Right renal cortex interstitium (tissue), 3 donors: ENCODE measurements at places on chromosomes 11 and 22.

DNA sequence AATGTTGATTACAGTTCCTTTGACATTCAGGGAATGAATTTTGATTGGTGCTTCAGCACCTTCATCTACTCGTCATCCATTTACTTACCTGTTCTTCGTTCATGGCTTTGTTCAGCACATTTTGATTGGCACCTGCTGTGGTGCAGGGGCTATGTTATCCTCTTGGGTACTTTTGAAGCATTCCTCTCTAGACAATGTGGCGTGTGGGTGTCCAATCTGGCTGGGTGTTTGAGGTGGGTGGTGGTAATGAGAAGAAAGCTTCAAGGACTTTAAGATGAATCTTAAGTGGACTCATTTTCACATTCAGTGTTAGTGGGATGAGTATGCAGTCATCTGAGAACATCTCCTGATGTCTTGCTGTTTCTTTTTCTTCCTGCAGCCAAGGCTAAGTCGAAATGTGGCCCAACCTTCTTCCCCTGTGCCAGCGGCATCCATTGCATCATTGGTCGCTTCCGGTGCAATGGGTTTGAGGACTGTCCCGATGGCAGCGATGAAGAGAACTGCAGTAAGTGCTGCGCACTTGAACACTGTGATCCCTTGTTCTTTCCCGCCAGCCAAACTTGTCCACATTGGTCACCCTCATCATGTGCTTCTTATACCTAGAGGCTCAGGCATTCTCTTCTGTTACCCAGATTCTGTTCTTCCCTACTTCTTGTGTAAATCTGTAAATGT, 137.5 kb downstream of the LDLRAD3 start:
- no peak for DNase-seq

DNA sequence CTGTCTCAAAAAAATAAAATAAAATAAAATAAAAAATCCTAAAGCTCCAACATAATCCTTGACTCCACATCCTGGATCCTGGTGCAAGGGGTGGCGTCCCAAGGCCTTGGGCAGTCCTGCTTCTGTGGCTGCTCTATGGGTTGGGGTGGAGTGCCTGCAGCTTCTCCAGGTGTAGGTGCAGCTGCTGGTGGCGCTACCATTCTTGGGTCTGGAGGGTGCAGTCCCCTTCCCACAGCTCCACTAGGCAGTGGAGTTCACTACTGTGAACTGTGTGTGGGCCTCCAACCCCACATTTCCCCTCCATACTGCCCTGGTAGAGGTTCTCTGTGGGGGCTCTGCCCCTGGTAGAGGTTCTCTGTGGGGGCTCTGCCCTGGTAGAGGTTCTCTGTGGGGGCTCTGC, 6.9 kb upstream of the TBC1D22A start:
- DNase-seq, result no peak

GRCh38 chr11:128963744-128964325, 21.2 kb upstream of the TP53AIP1 start:
- DNase-seq, result no peak

GRCh38 chr11:90468923-90469322, 246.1 kb upstream of the CHORDC1 start:
- no peak for DNase-seq

- DNase-seq, result no peak
Observed at GRCh38 chr11:71435278-71435951, 12.8 kb downstream of the DHCR7 start.

DNA sequence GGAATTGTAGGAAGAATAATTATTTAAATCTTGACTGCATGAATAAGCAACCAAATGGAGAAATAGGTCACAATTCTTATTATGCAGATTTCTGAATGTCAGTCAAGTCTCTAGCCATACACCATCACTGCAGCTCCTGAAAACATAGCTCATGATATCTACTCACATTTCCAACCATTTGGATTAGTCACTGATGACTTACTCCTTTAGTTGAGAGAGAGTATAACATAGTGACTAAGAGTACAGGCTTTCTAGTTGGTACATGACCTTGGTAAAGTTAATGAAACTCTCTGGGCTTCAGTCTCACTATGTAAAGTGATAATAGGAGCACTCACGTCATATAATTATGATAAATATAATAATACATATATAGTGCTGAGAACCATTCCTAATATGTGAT, 265.2 kb downstream of the KCNA4 start:
- no peak for DNase-seq

- no peak for DNase-seq
Observed at GRCh38 chr22:23063539-23064380, 6.6 kb upstream of the GNAZ start.

DNA sequence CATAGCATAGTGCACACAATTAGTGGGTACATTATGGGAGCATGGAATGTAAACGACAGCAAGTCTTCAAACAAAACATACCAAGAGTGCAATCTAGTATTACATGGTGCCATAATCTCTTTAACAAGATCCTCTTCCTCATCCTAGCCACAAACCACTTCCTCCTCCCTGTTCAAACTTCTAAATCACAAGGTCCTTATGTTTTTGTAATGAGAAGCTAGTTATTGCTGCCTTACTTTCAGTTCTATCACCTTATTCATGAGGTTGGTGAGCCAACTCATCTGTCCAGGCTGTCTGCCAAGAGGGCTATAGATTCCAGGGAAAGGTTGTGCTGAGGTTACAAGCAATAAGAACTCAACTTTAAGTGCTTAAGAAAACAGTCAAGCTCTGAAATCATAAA, 195.4 kb upstream of the ARHGAP20 start:
- no peak for DNase-seq

GRCh38 chr11:130915603-130916237, 559 bp downstream of the SNX19 start:
- DNase-seq, result no peak

DNA sequence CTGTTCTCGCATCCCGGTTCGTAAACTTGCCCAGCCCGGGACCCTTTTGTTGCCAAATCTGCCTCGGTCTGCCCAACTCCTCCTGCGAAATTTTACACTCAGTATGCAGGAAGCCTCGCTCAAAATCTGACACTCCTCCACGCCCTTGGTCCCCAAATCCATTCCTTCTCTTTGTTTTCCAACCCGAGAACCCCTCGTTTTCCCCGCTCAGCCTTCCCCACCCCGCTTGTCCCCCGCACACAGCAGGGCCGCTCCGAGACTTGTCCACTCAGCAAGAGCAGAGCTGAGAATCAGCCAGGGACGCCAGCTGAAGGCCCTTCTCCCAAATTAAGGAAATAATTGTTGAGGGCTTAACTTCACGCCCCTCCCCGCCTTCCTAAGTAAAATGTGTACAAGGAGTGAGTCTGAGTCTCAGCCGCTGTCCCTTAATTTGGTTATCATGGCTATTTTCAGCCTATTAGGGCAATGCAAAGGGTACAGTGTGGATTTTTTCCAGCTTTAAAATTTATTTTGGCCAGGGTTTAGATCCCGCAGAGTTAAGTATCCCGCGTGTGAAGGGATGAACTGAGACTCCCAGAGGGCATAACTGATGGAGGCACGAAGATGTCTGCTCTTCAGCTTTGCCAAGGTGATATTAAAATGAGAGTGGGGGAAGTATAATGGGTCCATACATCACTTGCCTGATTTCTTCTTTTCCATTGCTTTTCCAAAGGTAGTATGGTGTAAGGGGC, 581 bp upstream of the FBXO3 start:
- DNase-seq, result no peak

DNA sequence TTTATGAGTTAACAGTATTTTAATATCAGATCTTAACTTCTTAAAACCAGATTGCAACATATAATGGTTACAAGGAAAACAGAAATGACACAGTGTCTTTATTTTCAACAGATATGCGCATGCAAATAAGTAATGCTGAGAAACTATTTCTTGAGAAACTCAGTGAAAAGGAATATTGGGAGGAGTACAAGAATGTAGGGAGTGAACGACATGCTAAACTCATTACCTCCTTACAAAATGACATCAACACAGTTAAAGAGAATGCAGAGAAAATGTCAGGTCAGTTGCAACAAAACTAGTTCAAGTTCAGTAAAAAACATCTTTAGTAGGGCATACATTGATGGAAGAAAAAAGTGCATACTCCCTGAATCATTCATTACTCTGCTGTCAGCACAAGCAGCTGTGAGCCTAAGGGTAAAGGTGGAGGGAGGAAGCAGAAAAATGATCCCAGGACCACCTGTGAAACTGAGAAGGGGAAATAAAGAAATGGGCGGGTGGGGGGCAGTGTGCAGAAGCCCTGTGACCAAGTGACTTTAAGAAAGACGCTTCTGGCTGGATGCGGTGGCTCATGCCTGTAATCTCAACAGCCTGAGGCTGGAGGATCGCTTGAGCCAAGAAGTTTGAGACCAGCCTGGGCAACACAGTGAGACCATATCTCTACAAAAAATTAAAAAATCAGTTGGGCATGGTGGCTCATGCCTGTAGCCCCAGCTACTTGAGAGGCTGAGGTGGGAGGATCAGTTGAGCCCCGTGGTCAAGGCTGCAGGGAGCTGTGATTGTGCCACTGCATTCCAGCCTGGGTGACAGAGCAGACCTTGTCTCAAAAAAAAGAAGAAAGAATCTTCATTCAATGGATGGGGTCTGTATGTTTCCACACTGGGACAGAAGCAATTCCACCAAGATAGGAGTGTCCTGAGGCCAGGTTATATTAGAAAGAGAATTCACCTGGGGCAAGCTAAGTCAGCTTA, 31.2 kb downstream of the CCDC83 start:
- DNase-seq, result no peak

GRCh38 chr11:15716550-15716949, 601.8 kb downstream of the INSC start:
- no peak for DNase-seq

DNA sequence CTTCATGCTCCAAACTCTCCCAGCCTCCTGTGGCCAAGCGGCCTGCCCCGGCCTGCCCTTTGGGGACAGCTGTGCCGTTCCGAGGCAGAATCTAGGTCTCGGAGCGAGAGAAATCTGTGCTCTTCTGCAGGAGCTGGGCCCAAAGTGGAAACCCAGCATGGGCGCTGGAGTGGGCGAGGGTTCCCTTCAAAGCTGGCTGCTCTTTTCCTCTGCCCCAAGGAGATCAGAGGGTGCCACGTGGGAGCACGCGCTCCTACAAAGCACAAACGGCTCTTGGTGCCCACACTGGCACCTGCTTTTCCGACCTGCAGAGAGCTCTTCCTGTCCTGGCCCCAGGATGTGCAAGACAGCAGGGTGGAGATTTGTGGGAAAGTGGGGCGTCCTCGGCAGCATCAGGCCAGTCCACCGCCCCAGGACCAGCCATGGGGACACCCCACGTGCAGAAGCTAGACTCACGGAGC, 6.9 kb downstream of the OSBPL5 start:
- DNase-seq, result no peak

DNA sequence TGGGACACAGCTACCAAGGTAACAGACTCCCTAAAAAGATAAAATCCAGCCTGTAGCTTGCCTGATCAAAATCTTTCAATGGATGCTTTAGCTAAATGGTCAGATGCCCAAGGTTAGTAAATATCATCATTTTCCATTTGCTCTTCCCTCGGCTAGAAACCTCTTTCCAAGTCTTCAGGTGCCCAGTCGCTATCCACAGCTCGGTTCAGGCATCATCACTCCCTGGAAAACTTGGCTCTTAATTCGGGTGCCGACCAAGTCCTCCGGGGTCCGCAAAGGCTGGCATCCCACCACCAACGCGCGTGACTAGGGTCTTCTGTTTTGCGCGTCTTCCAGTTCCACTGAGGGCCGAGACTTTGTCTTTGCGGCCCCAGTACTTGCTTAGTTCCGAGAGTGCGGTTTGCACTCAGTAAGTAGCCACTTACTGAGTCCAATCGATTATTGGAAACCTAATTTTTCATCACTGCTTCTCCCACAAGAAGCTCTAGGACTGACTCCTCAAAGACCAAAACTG, 44.3 kb downstream of the OR4D9 start:
- DNase-seq, result no peak

DNA sequence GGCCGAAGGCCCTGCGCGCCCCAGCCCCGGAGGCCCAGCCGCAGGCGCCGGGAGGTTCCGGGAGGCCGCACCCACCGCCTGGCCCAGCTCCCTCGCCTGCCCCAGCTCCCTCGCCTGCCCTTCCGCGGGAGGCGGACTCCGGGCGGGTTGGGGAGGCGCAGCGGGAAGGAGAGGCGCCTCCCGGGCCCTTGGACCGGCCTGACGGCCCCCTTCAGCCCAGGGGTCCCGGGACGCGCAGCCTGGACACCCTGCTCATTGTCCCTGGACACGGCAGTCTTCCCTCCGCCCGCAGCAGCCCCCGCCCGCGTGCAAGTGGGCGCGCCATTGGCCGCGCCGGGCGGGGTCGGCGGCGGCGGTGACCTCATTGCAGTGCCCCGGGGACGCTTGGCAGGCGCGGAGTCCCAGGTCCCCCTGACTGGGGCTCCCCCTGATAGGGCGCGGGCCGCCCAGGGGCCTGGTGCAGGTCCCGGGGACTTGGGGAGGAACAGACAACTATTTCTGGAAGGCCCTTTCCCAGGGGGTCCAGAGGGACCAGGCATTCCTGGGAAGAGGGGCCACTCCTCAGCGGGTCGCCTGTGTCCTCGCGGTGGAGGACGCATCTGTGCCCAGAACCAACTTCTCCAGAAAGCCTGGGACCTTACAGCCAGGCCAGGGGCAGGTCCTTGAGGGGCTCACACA, 501 bp downstream of the CD151 start:
- DNase-seq, result no peak

DNA sequence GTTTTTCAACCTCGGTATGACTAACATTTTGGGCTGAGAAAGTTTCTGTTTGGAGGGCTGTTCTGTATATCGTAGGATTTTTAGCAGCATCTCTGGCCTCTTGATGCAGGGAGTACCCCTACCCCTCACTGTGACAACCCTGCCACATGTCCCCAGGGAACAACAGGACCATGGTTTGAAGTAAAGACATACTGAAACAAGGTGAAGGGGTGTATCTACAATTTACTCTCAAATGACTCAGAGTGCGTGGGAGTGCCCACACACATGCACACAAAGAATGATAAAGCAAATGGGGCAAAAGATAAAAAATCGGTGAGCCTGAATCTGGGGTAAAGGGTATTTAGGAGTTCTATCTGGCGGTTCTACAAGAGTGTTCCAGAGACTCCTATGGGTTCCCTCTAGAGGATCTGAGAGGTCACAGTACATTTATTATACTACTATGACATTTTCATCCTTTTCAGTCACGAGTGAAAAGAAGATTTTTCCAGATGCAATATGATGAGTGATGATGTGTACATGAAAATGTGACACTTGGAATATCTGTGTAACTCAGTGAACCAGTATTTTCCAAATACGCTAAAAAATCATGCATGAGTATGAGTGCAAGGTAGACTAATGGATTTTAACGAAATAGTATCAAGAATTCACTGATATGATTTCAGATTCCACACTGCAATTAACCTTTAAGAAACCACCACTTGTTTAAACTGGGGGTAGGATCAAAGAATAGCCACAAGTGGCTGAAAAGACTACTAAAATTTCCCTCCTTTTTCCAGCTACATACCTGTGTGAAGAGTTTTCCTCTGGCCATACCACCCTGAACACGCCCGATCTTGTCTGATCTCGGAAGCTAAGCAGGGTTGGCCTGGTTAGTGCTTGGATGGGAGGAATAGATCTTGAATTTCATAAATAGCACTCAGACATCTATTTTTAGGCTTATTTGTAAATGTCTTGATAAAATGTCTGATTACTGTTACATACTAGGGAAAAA, 56.3 kb upstream of the YPEL1 start:
- DNase-seq, result no peak

GRCh38 chr11:100955318-100955717, 174.3 kb downstream of the PGR start:
- DNase-seq, result no peak
